Activated CD4-positive, alpha-beta T cell treated with anti-CD3 and anti-CD28 coated beads for 24 hours (primary cell): ENCODE measurements at places on chromosomes 5 and 9.

DNA sequence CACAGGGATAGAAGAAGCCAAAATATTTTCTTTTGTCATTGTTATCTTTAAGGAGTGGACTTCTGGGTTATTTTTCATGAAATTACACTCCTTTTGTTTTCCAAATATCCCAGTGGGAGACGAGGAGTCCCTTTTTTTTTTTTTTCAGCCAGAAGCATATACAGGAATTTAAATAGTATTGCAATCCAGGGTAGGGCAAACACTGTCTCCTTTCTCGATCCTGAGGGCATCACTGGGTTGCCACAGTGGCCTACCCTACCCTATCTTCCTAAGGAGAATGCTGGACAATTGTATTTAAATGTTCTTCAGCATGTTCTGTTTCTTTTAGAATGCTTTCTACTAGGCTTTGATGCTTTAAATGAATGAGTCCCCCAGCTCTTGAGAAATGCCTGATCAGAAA lies 47.9 kb downstream of the LRRC70 start:
- DNase-seq, result no peak

DNA sequence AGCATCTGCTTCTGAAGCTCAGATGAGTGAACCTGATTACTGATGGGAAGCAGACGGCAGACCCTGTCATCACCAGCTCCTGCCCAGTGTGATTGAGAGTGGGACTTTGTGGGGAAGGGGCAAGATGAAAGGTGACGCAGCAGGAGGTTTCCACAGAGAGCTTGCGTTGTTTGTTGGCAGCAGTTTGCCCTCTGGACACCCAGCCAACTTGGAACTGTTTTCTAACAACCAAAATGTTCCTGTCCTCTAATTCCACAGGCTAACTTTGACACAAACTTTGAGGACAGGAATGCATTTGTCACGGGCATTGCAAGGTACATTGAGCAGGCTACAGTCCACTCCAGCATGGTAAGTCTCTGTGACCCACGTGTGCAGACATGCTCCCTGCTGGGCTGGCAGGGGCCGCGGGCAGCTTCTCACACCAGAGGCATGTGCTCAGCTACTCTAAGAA lies 20.9 kb downstream of the CYFIP2 start:
- no peak for DNase-seq

DNA sequence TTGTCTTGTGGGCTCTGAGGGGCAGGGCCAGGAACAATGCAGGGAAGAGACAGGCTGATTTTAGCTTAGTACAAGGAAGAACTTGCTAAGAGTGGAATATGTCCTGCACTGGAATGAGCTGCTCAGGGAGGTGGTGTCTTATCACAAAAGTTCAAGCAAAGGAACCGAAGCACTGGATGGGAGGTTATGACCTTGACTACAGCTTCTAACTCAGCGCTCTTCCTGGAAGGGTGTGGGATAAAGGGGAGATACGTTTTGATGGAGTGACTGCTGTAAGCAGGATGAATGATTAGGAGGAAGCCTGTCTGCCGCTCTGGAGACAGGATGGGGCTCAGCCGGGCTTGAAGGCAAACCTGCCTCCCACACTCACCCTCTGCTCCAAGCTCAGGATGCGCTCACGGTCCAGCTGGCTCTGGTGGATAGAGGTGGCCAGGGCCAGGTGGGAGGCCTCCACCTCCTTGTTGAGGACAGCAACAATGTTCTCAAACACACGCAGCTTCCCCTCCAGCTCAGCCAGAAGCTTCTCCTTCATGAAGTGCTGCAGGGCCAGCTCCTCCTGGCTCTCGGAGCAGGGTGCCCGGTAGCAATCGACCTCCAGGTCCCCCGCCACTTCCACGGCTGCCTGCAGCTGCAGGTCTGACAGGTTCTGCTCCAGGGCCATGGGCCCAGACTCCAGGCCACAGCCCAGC lies 13.5 kb downstream of the TRAF1 start:
- DNase-seq, result no peak

DNA sequence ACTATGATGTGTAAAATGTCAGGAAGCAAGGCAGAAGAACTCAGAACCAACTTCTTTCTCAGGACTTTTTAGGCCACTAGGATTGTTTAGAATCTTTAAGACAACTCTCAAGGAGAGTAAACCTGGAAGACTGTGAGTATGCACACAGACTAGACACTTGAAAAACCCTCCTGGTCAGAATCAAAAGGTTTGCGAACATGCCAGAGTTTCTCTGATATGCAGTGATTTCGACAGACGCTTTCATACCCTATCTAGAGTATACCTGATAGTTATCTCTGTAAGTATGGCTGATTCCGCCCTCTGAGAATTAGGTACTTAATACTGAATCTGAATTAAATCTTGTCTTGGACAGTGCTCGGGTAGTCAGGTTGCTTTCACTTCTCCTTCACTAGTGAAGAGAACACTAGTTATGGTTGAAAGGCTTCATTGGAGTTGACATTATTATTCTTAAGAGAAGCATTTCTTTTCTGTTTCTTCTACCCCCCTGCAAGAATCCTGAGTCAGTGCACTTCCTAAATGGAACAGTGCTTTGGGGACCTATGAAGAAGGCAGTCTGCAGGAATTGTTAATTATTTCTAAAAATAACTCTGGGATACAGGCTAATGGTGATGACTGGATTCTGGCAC lies 158.1 kb downstream of the HACD4 start:
- no peak for DNase-seq

DNA sequence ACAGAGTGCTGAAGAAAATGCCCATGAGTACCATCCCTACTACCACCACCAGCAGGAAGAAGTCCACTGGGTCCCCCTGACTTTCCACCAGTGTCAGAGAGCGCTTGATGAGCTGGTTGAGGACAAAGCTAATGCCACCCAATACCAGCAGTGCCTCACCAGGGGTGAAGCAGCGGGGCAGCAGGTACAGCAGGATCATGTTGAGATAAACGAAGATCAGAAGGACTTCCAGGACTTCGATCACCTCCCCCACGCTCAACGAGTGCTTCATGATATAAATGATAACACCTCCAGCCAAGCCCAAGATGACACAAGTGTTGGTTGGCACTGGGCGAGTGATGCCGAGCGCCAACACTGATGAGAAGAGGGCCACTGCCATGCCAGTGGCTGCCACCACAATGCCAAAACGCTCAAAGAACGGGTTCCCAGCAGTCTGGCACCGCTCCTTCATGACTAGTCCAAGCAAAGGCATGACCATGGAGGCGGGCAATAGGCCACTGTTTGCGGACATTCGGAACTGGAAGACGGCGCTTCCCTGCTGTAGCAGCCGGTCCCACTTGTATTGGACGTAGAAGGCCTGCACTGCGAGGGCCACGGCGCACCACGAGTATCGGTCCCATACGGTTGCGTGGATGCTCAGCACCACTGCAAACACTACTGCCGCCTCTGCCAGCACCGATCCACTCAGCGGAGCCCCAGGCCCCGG lies 679 bp downstream of the DOLK start:
- no peak for DNase-seq

GRCh38 chr9:131616983-131617604 lies 71.8 kb downstream of the PRRT1B start:
- DNase-seq, result no peak

GRCh38 chr5:119275601-119276173 lies 80.1 kb upstream of the TNFAIP8 start:
- DNase-seq, result no peak
